Thymus (tissue), 14 donors: ENCODE measurements at places on chromosomes 2 and 18. TPM values are rescaled to one million over a fixed set of nuclear protein-coding genes. Genes with fewer than 3 reads are reported as not detected.

DNA sequence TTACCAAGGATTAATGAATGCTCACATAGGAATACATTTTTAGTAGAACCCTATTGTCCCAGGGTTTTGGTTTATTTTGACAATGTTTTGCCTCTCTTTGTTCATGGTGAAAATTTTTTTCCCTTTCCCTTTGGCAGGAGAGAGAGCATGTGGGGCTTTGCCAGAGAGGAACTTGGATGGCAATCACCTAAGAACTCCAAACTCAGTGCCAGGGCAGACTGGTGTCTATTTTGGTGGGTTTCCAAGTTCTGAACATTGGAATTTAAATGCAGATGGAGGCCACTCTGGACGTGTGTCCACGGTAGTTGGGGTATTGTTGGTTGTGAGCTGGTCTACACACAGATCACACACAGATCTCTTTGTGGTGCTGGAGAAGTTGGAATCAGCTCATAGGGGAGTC lies 2091.1 kb upstream of the PIK3C3 start:
- DNase-seq, result no peak

DNA sequence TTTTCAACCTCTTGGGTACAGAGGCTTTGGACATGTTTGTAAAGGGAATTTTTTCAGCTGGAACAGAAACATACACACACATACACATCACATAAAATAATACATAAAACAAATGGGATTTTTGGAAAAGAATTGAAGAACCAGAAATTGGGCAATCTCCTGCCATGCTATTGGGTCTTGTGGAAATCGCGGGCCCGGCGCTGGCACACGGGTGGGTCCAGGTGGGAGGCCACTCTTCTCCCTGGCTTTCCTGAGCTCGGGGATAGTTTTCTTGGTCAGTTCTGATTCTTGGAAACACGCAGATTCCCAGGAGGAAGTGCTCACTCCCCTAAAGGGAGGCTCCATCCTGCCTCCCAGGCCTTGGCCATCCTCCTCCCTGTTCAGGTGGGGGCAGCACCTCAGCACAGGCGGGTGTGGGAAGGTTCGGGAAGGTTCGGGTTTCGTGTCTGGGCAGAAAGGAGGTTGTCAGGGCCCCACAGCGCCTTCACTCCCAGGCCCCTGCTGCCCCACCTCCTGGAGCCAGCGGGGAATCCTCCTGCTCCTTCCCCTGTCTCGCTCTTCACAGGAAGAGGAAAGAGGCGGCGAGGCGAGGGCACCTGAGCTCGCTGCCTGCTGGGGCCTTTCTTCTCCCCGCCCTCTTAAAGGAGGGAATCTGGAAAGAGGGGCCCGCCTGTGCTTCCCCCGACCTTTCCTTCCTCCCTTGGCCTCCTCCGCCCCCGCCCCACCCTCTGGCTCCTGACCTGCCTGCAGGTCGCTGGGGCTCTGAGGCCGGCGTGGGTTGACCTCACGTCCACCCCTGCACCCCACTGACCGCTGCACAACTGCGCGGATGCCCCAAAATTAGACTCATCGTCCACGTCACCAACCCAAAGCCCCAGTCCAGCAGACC lies 97.8 kb upstream of the PXDN start:
- DNase-seq, result no peak

DNA sequence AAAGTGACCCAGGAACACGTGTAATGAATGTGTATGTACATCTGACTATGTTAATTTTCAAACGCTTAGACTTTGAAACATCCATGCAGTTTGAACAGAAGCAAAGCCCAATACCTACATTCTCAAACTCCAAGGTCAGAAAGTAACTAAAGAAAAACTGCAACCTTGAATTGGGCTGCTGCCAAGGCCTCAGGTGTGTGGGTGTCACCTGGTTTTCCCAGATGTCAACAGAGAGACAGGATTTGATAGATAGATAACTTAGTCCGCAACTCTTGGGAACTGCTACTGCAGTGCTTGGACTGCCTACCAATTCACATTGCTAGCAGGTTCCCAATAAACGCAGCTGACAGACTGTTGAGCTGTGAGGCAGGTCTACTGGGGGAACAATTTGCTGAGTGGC lies 78.7 kb upstream of the PAPOLG start:
- DNase-seq, result no peak

UGGT1 gene
- total RNA-seq, result 35.0 TPM

GDF7 gene
- 0.09 TPM for total RNA-seq

DNA sequence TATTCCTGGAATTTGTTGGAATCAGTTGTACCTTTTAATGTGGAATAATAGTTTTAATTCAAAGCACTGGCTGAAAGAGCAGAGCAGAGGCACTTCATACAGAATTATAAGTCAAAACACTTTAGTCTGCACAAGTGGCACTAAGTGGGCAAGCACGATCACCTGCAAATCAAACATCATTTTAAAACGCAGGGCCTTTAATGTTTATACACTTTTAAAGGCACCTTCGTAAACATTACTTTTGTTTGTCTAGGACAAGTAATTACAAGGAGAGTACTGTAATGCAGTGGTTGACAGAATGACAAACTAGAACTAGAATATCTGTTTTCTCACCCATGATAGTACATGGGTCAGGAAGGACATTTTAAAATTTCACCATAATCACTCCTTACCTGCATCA lies 36.4 kb downstream of the LANCL1 start:
- DNase-seq, result no peak

DNA sequence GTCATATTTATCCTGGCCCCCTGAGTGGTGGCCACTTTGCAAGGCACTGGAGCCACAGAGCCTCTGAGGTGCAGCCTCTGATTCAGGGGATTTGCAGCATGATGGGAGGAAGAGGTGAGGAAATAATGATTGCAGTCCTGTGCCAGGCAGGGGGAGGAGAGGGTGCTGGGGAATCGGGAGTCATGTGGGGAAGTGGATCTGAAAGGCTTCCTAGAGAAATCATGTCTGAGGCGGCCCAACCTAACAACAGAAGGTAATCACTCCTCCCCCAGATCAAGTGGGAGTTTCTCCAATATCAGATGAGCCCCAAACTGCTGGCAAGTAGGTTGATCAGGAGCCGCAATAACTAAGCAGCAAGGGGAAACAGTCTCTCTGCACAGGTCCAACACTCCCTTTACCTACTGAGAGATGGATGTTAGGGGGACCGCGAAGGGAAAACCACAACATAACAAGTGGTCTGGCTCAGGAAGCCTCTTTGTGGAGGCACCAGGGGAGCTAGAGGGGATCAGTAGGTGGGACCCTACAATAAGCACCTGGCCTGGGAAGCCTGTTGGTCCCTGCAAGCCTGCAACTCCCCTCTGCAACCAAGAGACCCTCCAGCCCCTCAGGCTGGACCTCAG lies 71.8 kb upstream of the NPAS2 start:
- no peak for DNase-seq

DNA sequence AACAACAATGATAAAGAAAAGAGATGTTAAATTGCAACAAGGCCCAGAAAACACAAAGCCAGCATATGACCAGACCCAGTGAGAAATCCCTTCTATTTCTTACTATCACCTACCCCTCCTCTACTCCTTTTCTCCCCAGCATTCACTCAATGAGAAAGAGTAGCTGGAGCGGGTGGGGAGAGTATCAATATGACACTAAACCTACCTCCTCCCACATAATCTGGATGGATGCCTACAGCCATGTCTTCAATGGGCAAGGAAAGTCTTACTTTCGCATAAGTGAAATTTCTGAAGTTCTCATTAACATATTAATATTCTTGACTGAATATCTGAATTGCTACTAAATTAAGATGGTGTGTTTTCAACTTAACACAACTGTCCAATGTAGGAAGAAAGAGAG lies 78.2 kb downstream of the AFF3 start:
- no peak for DNase-seq

CABYR gene
- 1.4 TPM for total RNA-seq

GRCh38 chr2:54164106-54164505 lies 48.7 kb downstream of the ACYP2 start:
- DNase-seq, result no peak

HOXD9 gene
- total RNA-seq, result 0.14 TPM

MC5R gene
- 0.61 TPM for total RNA-seq

DNA sequence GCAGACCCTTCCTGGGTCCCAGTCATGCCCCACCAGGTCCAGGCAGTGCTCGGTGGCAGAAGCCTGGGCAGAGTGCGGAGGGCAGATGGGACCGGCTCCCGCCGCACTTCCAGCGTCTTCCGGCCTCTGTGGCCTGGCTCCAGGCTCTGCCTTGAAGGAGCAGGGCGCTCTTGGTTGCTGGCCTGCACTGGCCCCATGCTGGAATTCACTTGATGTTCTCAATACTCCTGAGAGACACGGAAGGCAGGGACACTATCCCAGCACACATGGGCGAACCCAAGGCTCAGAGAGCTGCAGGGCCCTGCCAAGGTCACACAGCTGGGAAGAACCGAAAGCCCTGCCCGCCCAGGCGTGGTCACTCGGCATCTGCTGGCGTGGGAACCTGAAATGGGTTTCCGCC lies 87.6 kb upstream of the ODC1 start:
- no peak for DNase-seq

DNA sequence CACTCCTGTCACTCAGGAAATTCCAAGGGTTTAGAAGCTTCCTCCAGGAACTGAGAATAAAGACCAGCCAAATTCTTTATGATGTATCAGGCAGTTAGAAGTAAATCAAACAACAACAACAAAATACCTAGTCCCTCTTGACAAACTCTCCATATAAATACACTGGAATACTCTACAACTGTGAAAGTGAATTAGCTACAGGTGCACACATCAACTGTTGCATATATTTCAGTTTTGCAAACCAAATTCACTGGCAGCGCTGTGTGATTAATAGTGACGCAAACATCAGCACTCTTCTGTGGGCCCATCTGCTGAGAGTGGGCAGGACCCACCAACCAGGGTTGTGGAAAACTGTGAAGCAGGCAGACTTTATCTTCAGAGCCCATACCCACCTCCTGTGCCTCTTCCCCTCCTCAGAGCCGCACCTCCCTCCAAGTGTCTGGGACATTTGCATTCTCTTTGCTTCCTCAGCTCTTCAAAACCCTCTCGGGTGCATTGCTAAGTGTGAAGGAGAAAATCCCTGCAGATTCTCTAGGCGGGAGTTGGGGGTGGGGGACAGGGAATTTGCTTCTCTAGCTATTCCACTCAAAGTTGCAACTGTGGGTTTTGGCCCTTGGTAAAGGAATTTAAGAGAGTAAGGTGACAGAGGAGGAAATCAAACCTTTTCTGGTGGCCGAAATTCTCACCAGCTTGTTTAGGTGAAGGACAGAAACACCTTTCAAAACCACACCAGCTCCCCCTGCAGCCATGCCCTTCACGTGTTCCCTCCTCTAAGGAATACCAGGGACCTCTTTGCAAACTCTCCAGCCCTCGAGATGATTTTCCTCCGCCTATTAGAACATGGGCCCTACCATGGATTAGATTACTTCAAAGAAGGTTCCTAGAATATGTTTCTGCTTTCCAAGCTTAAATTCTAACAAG lies 119.3 kb downstream of the MRO start:
- no peak for DNase-seq

GRCh38 chr2:84040281-84040680 lies 418.8 kb downstream of the SUCLG1 start:
- no peak for DNase-seq

GRCh38 chr18:5980721-5981120 lies 85.4 kb upstream of the TMEM200C start:
- no peak for DNase-seq

HOXD13 gene
- total RNA-seq, result not detected

GRCh38 chr2:77652499-77652898 lies 130.3 kb upstream of the LRRTM4 start:
- no peak for DNase-seq

- DNase-seq, result no peak
Measured at GRCh38 chr2:26002632-26003310, 20.5 kb upstream of the KIF3C start.

DNA sequence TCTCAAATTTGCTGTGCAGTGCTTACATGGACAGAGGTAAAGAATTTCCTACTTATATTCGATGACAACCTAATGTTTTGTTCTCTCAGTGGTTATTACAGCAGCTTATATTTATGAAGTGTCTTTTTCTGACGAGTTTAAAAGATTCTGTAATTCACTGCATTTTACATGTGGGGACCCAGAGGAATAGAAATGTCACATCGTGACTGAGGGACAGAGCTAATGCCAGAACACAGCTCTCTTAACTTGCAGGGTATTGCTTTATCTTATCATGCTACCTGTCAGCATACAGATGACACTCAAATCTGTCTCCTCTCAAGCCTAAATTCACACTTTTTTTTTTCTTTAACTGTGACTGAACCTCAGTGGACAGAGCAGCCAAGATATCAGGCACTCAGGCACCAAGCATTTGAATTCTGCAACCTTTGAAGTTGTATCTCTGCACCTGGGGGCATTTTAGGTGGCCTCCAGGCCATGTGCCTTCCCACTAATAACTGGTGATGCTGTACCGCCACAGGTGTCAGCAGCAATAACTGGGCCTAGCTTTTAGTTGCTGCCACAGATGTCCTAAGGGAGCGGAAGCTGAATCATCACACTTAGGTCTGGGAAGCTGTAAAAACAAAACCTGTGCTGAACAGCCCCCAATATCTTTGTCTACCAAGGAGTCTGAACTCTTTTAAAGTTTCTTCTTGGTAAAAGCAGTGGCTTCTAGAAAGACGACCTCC lies 315.8 kb upstream of the NRP2 start:
- DNase-seq, result no peak

NCL gene
- total RNA-seq, result 185 TPM

DNA sequence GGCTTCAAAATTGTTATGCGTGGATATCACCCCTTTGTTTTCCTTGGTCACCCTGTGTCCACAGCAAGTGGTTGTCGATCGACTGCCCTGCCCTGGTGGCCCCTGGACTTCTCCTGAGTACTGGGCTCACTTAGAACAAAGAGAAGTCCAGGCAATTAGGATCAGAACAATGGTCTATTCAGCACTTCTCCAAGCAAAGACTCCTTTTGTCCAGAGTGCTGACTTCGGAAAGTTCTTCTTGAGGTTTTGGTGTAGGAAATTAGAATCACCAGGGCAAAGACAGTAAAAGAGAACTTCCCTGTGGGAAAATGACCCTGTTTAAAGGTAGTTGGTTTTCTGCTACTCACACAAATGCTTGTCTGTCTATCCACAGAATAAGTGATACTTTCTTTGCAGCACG lies 173.9 kb downstream of the FHOD3 start:
- DNase-seq, result no peak

TSPYL6 gene
- not detected for total RNA-seq

FAM210A gene
- total RNA-seq, result 13.3 TPM

- no peak for DNase-seq
Measured at GRCh38 chr2:207546822-207547221, 17.1 kb downstream of the CREB1 start.

DNA sequence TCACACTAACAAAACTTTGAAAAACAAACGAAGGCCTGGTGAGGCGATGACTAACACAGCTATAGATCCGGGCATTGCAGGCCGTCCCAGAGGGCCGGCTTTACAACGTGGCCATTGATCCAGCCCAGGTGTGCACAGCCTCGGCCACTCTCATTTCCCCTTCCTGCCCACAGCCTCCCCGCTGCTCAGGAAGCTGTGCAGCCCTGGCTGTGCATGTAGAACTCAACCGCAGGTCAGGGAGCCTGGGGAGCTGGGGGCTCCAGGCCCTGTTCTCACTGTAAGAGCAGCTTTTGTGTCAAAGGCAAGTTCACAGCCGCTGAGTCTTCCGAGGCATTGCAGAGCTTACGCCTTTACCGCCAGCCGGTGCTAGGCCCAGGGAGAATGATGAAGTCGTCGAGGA lies 87.2 kb downstream of the LONRF2 start:
- DNase-seq, result peak; percentile 57

SAP130 gene
- 4.5 TPM for total RNA-seq

- DNase-seq, result peak; percentile 15
Measured at GRCh38 chr2:136874258-136874657, 108.9 kb downstream of the THSD7B start.

ATP6V1B1 gene
- 0.19 TPM for total RNA-seq
